DND-41 (cell line): ENCODE measurements at places on chromosomes 2 and 18.

DNA sequence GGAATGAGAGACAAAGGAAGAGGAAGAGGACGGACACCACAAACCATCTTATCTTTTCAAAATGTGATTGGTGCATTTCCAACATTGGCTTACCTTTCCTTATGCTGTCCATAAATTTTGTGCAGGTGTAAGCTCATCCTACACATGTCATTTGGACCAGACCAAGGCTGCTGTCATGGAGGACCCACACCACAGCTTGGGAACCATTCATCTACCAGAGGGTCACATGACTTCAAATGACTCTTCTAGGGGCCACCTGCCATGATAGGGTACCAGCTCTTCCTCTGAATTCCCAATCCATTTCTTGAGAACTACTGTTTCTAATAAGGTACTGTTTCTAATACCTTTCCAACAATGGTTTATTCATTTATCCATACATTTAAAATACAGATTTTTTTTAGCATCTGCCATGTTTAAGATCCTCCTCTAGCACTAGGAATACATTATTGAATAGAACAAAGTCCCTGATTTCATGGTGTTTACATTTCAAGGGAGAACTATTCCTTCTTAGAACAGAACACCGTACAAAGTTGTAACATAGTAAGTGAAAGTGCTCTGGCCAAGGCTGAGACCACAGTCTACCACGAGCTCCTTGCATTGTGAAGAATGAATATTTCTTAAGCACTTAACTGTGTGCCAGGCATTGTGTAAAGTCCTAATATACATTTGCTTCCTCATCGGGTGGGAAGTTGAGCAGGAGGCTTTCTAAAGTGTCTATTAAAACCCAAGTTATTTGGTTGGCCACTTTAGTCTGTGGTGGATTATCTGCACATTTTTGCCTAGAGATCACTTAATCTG is 246.1 kb upstream of the FN1 start:
- DNase-seq, result no peak

DNA sequence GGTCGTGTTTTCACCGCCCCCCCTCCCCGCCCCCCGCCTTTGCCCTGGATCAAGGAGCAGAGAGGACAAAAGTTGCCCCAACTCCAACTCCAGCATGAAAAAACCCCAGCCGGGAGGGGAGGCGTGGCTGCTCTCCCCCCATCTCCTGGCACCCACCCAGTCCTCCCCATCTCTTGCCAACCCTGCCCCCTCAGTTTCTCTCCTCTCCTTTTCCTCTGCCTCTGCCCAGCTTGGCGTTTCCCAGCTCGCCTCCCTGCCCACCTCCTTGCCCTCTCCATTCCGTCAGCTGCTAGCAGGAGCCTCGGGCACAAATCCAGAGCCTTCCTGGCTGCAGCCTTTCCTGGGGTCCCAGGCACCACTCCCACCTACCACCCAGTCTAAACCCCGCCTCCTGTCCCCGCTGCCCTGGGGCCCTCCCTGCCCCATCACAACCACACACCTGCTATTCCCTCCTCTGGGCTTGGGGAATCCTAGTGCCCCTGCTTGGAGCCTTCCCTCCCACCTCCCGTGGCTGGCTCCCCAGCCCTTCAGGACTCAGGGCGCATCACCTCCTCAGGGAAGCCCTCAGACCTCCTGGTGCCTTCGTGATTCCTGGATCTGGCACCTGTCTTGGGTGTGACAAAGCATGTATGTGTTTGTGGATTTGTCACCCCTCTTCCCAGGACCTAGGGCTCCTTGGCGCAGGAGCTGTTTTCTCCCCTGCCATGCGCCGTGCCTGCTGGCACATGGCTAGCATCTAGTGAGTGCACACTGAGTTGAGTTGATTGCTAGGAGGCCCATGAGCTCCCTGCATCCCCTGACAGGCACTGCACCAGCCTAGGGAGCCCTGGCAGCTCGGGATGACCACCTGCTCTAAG is 209.1 kb downstream of the TFCP2L1 start:
- no peak for DNase-seq

GRCh38 chr18:79484661-79485621 is 89.2 kb downstream of the NFATC1 start:
- no peak for DNase-seq

DNA sequence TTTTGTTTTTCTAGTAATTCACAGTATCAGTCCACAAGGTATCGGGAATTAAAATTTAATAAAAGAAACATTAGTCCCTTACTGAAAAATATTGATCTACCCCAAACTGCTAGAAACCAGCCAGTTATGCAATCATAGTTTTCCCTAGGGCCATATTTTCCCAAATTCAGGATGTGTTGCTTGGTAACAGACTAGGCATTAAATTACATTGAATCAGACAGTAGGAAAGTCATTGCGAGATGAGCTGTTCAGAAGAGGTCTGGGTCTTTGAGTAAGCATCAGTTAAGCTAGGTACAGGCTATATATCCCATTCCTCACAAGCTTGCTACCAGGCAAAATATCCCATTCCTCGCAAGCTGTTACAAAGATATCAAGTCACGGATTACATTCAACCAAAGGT is 123.0 kb upstream of the CCDC150 start:
- DNase-seq, result no peak

GRCh38 chr2:174054926-174055325 is 89.8 kb upstream of the SP3 start:
- DNase-seq, result no peak

DNA sequence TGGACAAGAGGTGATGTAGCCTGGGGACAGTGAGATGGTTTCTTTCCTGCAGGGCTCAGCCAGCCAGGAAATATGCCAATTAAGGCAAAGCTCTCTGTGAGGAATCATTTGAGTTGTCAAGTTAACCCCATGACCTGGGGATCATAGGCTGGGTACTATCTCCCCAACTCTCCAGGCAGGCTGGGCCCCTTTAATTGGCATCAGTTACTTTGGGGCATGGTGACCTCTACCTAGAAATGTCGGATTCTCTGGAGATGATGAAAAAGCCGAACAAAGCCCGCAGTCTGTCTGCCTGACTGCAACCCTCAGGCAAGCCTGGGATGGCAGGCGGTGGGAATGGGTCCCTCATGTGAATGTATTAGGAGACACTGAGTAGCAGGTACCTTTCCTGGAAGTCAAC is 193.5 kb upstream of the SMAD2 start:
- DNase-seq, result no peak

DNA sequence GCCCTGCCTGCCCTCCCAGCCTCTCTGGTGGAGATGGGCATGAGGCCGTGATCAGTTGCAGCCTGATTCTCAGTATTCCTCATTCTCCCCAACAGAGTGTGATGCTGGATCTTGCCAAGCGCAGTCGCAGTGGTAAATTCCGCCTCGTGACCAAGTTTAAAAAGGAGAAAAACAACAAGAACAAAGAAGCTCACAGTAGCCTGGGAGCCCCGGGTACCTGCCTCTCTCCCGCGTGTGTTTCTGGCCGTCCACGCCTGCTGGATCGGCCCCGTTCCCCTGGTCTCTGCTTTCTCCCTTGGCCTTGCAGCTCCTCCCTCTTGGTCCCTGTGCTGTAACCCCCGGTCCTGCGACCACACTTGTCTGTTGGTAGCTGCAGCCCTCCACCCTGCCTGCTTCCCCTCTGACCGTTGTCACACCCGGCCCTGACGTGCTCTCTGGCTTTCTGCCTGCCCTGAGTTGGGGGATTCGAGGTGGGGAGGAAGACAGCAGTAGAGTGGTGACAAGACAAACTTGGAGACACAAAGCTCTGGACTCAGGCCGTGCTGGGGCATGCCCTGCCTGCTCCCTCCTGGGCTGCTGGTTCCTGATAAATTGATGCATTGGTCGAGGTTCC is 99.5 kb downstream of the USP40 start:
- no peak for DNase-seq

DNA sequence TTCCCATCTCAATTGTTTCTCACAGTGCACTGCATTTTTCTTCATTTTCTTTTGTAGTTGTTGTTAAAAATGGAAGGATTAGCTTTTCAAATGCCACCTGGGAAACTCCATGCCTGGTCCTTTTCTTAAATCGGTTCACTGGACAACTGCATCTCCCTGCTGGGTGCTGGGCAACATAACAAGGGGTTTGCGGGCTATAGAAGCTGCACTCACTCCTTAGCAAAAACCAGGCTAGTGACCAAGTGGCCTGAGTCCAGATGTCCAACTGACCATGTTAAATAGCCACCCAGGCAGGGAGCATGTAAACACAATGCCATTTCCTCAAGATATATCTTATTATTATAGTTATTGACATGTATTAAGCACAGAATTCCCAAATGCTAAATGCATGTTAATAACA is 264.9 kb downstream of the ICOS start:
- DNase-seq, result no peak

DNA sequence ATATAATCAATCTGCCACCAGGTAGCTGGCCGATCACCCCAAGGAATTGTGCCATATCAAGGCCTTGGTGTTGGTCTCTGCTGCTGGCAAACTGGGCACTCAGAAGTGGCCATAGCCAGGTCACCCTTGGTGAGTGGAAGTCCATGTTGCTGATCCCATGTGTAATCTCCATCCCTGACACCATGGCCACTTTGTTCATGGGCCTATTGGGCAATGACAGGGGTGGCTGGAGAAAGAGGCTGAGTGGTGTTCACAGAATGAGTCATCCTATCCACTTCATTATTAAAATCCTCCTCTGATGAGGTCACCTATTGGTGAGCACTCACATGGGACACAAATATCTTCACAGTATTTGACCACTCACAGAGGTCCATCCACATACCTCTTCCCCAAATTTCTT is 26.7 kb upstream of the CD226 start:
- no peak for DNase-seq

GRCh38 chr2:15359716-15360531 is 201.2 kb downstream of the NBAS start:
- DNase-seq, result no peak

DNA sequence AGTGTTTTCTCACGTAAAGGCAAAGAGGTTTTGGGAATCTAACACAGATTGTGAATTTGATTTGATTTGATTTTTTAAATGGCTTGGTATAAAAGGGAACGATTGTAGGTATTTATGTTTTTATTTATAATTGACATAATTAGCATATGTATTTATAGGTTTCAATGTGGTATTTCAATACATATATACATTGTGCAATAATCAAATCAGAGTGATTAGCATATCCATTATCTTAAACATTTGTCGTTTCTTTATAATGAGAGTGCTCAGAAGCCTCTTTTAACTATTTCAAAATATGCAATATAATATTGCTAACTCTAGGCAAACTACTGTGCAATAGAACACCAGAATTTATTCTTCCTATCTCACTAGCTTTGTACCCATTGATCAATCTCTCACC is 35.1 kb upstream of the CDH2 start:
- no peak for DNase-seq

- no peak for DNase-seq
Observed at GRCh38 chr2:189517847-189518535, 62.6 kb downstream of the SLC40A1 start.

DNA sequence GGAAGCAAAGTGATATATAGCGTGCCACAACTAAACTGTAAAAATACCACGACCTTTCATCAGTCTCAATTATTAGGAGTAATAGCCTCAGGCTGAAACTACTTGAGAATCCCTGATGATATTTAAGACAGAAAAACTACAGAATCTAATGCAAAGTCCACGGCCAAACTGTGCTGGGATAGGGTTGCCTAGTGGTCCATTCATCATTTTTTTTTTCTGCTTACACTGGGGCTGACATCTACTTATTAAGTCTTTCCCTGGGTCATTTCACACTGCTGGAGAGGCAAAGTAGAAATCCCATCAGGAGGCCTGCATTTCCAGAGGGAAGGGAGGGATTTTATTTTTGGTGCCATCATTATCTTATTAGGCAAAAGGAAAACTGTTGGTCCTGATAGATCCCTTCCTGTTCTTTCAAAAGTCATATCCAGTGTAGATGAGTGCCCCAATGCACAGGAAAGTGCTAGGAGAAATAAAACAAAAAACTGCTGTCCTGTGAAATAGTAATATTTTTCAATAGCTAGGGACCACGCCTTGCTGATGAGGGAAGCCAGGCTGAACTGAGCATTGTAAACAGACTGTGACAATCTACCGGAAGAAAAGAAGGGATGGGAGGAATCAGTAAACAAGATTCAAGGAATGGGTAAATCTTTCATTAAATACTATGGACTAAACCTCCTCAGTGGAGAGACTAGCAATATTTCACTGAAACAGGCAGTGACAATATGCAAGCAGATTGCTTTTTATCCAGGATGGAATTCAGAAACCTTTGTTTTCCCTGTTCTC is 644.3 kb downstream of the IRS1 start:
- DNase-seq, result no peak

DNA sequence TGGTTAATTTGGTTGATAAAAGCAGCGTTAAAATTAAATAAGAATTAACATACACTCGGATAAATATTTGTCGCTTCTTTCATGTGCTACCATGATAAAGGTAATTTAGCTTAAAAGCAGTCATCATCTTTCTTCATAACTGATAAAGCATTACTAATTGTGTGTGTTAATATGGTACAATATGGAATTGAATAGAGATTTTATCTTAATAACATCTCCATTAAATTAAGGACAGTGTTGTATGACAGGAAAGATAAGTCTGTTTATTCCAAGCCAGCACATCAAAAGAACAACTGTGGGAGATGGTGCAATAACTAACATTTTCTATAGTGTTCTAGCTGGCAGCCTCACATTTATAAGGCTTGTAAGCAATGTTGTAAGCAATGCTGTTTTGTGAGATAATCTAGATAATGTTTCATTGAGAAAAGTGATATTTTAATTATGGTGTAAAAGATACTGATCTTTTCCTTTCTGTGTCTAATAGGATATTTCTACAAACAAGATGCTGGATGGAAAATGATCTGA is 64.4 kb upstream of the AFF3 start:
- DNase-seq, result no peak

GRCh38 chr2:113104054-113104611 is 23.3 kb upstream of the IL1RN start:
- no peak for DNase-seq

GRCh38 chr2:20015482-20016083 is 3.1 kb upstream of the MATN3 start:
- DNase-seq, result no peak

DNA sequence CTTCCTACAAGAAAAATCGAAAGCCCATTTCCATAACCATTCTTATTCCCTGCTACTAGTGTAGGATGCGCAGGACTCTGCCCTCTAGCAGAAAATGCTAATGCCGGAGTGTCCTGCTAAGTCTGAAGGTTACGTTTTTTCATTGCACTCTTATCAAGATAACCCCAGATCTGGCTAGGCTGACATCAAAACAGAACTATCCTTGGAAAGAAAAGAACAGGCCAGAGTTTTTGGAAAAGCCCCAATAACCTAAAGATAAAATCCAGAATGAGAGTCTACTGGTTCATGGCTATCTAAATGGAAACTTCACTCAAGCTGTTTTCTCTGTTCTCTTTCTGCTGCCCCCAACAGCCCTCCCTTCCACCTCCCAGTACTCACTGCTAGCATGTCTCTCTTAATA is 913 bp downstream of the RNF152 start:
- no peak for DNase-seq

GRCh38 chr2:144324446-144325045 is 195.4 kb downstream of the ZEB2 start:
- no peak for DNase-seq

GRCh38 chr18:8389391-8390340 is 219.6 kb upstream of the RAB12 start:
- DNase-seq, result peak; percentile 44

DNA sequence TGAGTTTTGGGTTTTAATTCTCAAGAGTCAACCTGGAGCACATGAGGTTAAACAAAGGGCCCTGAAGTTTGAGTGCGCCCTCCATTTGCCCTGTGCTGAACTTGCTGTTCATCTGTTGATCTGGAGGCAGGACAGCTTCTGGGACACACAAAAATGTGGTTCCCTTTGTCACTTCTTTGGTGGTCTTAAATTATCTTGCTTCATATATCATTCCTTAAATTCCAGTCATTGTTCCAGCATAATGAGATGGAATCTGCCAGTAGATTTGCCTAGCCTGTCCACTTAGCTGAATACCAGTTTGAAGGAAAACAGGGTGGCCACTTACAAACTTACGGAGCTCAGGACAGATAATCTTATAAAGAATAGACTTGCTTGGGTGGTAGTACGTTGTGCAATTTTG is 916 bp downstream of the CETN1 start:
- DNase-seq, result no peak
